Stimulated activated CD8-positive, alpha-beta memory T cell treated with anti-CD3 and anti-CD28 coated beads, Interleukin-2, amount 100 ng/mL, for 1 hour (primary cell): ENCODE measurements at places on chromosomes 5 and 9.

DNA sequence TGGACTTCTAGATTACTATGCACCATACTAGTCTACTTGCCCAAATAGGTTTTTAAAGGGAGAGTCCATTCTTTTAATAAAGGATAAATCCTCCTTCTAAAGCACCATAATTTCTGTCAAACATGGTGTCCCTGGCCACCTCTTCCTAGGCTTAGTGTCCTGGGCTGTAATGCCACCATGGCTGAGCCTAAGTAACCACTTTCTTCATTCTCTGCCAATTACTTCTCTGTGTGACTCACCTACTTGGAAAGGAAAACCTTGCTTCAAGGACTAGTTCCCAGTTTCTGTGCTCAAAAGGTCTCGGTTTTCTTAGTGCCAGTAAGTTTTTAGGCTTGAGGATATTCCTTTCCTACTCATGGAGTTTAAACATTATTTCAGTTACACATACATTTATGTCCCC, 273.4 kb downstream of the DENND1A start:
- DNase-seq = no peak

- DNase-seq = no peak
Measured at GRCh38 chr5:102531506-102531905, 32.7 kb upstream of the SLCO6A1 start.

GRCh38 chr9:131554087-131554842, 8.9 kb downstream of the PRRT1B start:
- DNase-seq = no peak

GRCh38 chr5:157543825-157544622, 31.6 kb downstream of the ADAM19 start:
- DNase-seq = no peak

- no peak for DNase-seq
Measured at GRCh38 chr5:665541-665955, 27.6 kb downstream of the TPPP start.

GRCh38 chr9:127776195-127776923, 2.1 kb downstream of the SH2D3C start:
- peak; percentile 64 for DNase-seq

- no peak for DNase-seq
Measured at GRCh38 chr5:121873409-121873808, 21.7 kb downstream of the FTMT start.

GRCh38 chr5:115496936-115497576, 47.5 kb downstream of the FEM1C start:
- no peak for DNase-seq

DNA sequence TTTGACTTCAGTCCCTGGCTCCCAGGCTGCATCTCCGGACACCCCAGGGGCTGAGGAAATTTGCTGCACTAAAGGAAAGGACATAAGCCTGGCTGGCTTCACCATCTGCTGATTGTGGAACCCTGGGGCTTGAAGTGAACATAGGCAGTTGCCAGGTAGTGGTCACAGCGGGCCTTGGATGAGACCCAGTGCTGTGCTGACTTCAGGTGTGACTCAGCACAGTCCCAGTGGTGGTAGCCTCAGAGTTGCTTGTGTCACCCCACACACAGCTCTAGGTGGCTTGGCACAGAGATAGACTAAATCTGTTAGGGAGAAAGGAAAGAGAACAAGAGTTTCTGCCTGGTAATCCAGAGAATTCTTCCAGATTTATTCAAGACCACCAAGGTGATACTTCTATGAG, 36.1 kb upstream of the RUSC2 start:
- no peak for DNase-seq

DNA sequence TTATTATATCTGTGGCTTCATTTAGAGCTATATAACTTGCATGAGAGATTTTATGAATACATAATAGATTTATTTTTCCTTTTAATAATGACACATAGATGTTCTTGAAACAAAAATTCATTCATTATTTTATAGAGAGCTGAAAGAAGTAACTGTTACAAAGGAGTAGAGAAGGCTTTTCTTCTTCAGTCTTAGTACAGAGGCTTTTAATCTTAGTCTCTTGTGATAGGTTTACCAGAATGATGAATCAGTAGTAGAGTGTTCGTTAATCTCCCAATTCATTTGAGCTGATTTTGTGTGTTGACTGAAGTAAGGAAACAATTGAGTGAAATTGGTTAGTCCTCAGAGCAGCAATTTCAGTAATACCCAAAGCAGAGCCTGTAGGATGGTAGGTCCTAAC, 1284.1 kb upstream of the ACO1 start:
- DNase-seq = no peak

DNA sequence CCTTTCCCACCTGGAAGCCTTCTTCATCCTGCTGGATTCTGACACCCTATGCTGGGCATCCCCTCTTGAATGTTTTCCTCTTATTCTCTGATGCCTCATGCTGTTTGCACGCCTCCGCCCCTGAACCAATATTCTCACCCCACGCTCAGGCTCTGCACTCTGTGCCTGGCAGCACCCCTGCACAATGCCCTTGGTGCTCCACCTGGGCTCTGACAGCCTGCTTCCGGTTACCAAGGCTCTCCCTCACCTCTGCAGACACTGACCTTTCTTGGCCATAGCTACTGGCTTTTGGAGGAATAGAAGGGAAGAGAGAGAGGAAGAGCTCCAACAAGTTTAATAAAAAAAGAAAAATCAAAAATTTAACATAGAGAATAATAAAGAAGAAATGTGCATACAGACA, 108.7 kb upstream of the SHB start:
- no peak for DNase-seq

DNA sequence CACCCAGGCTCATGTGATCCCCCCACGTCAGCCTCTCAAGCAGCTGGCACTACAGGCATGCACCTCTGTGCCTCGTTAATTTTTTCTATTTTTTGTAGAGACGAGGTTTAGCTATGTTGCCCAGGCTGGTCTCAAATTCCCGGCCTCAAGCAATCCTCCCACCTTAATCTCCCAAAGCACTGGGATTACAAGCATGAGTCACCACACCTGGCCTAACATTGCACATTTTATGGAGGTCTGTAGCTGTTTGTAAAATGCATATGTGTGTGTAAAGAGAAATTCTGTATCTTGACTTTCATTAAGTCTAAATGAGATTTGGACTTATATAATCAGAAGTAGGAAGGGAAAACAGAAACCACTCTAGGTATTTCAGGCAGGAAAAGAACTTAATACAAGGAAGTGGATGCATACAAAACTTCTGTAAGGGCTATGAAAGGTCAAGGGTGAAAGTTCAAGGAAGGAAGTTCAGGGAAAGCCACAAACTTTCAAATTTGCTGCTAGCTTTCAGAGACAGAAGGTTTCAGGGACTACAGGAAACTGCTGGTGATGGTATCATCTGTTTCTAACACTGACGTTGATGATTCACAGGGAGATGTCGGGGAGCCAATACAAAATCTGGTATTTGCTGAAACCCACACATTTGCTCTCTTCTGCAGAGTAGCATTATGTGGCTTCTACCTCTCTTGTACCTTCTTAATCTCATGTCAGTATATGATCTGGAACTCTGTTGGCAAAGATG, 209.4 kb downstream of the PIK3R1 start:
- DNase-seq = no peak

GRCh38 chr9:95137587-95138145, 179.8 kb downstream of the FANCC start:
- no peak for DNase-seq

- DNase-seq = no peak
Measured at GRCh38 chr9:76634356-76635054, 129.7 kb upstream of the PCA3 start.

- DNase-seq = no peak
Measured at GRCh38 chr5:40578501-40579451, 100.9 kb upstream of the PTGER4 start.

DNA sequence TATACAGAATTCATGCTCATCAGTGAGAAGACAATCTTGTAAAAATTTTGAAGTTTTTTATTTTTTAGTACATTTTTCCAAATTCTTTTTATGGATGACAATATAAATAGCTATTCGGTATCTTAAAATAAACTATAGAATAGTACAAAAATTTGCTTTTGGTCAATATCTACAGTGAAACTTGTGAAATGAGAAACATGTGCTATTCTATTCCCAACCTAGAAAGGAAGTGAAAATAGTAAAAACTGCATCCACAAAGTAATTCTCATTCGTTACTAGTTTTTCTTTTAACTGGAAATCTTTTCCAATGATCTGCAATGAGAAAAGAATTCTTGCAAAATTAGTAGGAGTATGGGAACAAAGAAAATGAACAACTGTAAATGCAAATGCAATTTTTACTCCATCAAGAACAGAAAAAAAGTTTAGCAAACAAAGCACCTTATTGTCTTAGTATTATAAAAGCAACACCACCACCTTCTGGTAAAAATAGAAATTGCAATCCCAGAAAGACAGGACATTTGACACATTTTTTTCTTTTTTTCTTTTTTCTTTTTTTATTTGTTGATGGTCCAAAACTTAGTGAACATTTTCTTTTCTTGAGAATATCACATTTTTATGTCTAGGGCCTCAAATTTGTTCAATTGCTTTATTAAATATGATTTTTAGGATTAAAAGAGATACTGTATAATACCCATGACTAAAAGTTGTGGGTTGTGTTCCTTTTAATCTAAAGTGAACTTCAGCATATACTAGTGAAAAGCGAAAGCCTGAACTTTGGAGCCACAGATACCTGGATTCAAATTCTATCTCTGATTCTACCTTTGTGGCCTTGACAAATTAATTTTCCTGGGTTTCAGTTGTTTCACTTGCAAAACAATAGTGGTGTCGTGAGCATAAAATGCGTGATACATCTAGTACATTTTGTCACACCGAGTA, 72.3 kb downstream of the SLCO4C1 start:
- DNase-seq = no peak

- DNase-seq = no peak
Measured at GRCh38 chr9:135644631-135645218, 5.4 kb upstream of the GLT6D1 start.

DNA sequence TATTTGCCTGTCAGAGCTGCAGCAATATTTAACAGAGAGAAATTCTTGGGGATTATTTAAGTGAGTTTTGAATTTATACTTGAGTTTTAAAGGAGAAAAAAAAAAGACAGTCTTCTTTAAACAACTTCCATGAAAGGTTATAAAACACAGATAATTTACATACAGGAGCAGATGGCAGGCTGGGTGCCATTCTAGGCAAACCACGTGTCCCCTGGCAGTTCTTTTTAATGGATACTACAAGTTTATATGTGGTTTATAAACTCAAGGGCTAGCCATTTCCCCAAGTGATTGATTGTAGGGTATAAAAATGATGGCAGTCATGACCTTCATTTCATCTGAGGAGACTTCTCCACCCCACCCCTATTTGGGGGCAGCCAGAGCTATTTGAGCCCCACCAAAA, 166.6 kb downstream of the FSTL4 start:
- DNase-seq = no peak

GRCh38 chr5:120435129-120435528, 29.0 kb upstream of the PRR16 start:
- DNase-seq = no peak

DNA sequence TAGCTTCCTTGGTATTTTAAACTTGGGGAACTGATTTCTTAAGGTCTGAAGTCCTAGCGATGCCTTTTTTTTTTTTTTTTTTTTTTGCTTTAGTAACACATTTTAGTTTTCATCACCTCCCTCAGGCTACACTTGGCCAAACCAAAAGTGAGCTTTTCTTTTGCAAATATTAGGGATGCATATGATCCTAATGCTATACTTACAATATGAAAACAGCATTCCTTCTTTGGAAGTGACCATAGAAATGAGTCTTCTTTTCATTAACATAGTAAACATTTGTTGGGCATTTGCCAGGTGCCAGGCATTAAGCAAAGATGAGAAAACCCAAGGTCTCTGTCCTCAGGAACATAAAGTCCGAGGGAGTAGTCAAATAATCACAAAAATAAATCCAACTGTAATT, 189.8 kb downstream of the ALDH1A1 start:
- DNase-seq = no peak

GRCh38 chr5:172600571-172600970, 40.5 kb upstream of the NEURL1B start:
- DNase-seq = no peak

GRCh38 chr5:73897893-73898292, 271.9 kb downstream of the ARHGEF28 start:
- DNase-seq = no peak

DNA sequence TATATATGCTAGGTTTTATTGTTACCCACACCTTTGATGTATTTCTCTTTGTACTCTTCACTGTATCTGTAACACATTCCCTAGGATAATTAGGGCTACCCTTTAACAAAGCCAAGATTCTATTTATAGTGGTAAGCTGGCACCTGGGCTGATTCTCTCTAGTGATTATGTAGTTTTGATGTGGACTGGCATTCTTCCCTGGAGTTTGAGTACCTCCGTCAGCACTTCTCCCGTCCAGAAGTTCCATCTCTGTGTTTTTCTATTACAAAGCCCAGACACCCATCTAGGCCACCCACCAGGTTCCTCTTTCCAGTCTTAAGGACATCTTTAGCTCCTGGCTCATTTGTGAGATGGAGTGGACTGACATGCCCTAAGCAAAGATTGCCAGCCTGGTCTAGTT, 55.9 kb upstream of the CDKN2B start:
- no peak for DNase-seq

GRCh38 chr5:64347309-64347708, 158.5 kb upstream of the RGS7BP start:
- DNase-seq = no peak
